ENCODE measurements at places on chromosomes 3 and 15.

DNA sequence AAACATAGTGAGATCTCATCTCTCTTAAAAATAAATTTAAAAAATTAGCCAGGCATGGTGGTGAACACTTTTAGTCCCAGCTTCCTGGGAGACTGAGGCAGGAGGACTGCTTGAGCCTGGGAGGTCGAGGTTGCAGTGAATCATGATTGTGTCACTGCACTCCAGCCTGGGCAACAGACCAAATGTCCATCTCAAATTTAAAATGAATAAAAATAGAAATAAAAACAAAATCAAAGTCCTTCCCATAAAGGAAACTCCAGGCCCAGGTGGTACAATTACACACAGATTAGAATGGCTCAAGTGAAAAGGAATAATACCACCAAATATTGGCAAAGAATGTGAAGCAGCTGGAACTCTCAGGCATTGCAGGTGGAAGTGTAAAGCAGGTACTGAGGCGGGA lies 19.3 kb upstream of the ATP10A start:
- no peak for DNase-seq

DNA sequence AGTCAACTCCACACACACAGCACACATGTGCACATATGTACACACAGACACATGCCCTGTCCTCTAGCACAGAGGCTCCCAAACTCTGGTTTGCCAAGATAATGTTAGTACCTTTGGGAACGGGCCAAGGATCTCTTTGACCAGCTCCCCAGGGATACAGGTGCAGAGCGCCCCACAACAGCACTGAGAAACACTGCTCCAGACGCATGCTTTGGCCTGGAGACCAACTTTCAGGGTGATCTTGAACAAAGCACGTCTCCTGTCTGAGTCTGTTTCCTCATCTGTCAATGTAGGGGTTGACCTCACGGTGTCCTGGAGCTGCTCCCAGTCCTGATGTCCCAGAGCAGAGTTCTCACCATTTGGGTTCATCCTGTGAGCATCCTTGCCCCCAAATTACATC lies 15.9 kb upstream of the SKOR1 start:
- no peak for DNase-seq

DNA sequence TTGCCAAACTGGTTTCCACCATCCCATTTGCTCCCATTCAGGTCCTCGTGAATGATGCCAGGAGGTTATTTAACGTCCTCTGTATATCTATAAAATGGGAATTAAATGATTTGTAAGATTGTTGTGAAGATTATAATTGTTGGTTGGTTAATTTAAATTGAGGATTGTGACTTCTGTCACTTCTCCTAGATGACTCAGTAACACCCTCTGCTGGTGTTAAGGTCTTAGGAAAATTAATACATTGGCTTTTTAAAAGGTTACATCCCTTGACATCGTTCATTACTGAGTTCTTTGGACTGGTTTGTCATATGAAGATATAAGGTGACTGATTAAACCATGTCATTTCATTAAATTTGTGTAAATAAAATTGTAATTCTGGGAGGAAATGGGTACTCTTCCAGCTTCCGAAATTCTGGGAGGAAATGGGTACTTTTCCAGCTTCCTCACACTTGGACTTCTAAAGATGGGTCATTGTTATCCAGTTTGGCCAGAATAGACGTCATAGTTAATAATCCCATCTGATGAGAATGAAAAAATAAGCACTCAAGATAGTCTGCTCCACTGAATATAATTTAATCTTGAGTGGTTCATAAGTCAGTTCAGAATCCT lies 33.3 kb upstream of the PAQR5 start:
- no peak for DNase-seq

GRCh38 chr3:49699281-49699979 lies 10.1 kb downstream of the RNF123 start:
- DNase-seq = no peak
